ENCODE measurements at places on chromosomes 3 and 15.

GRCh38 chr3:134877788-134878187 lies 82.7 kb downstream of the EPHB1 start:
- no peak for DNase-seq

GRCh38 chr3:180979961-180980360 lies 9.6 kb downstream of the DNAJC19 start:
- DNase-seq: no peak

GRCh38 chr15:94135486-94136147 lies 95.7 kb upstream of the MCTP2 start:
- no peak for DNase-seq

- no peak for DNase-seq
Measured at GRCh38 chr3:8482960-8483665, 18.5 kb upstream of the LMCD1 start.

DNA sequence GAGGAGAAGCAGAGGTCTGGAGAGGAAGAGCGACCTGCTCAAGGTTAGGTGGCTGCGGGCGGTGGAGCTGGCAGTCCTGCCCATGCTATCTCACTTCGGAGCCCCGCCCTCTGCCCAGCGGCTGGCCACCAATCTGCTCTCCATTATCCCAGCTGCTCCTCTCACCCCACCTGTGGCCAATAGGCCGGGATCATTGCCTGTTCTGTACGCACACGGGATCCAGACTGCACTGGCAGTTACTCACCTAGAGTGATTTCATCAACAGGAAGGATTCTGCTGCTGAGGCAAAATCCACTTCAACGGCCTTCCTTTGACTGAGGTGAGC lies 100.6 kb downstream of the TLE3 start:
- no peak for DNase-seq

Data from GM18507 (cell line).